ENCODE measurements at places on chromosomes 13 and 19.

DNA sequence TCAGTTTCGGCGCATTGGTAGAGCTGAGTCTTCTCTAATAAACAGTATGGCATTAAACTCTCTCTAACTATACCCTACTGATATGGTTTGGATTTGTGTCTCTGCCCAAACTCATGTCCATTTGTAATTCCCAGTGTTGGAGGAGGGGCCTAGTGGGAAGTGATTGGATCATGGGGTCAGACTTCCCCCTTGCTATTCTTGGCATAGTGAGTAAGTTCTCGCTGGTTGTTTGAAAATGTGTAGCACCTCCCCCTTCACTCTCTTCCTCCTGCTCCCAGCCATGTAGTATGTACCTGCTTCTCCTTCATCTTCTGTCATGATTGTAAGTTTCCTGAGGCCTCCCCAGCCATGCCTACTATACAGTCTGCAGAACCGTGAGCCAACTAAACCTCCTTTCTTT lies 682.7 kb upstream of the ARGLU1 start:
- DNase-seq, result no peak

DNA sequence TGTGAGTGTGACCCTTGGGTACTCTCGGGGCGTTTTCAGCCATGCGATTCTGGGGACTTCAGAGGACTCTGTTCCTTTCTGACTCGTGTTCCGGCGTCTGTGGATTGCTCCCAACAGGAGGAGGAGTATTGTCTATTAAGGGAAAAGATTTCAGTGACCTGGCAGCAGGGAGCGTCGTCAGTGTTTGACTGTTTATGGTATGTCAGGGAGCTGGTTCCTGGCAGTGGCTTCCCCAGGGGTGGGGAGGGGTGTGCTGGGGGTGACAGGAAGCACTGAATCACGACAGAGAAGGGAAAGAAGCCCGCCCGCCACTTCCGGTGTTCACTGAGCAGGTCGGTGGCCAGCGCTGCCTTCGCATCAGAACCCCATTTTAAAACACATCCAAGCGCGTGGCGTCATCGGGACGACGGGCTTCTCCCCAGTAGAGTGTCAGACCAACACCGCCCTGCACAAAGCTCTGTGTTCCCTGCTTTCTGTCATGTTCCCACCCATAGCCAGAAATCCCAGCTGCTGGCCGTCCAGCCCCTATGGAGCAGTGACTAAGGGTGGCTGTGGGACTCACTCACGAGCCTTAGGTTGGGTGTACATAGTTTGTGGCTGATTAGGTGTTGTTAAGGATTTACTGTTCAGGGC lies 33.8 kb downstream of the COL4A2 start:
- DNase-seq, result no peak

DNA sequence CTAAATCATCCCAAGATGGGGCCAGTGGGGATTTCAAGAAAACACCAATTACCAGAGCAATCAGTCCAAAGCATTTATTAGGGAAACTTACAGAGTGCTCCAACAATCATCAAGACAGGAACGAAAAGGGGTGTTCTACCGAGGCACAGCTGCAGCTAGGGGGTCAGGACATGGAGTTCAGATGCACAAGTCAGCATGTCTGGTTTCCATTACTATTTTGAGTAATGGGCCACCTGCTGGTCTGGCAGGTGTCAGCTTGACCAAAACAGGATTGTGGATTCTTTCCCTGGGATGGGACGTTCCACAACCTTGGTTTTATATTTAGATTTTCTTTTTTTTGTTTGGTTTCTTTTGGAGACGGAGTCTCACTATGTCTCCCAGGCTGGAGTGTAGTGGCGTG lies 3.9 kb upstream of the UBL5 start:
- no peak for DNase-seq

GRCh38 chr13:83450591-83450990 lies 431.7 kb downstream of the SLITRK1 start:
- no peak for DNase-seq

DNA sequence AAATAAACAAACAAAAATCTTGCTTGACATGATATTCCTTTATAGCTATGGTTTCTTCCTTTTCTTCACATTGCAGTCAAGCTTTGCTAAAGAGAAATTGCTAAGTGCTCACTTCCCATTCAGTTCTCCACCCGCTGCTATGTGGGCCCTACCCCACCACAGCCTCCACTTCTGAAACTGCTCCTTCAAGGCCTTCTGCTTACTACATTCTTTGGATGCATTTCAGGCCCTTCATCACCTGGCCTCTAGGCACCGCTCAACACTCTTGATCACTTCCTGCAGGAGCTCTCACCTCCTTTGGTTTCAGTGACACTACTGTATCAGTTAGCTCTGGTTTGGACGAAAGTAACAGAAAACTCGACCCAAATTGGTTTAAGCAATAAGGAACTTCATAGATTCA lies 72.4 kb downstream of the KLF5 start:
- DNase-seq, result no peak

- DNase-seq, result no peak
Measured at GRCh38 chr19:30402436-30403202, 30.4 kb downstream of the ZNF536 start.

- peak; percentile 35 for DNase-seq
Measured at GRCh38 chr19:46076951-46077814, 36.4 kb upstream of the IGFL4 start.

GRCh38 chr13:80196756-80197155 lies 144.2 kb downstream of the SPRY2 start:
- no peak for DNase-seq

DNA sequence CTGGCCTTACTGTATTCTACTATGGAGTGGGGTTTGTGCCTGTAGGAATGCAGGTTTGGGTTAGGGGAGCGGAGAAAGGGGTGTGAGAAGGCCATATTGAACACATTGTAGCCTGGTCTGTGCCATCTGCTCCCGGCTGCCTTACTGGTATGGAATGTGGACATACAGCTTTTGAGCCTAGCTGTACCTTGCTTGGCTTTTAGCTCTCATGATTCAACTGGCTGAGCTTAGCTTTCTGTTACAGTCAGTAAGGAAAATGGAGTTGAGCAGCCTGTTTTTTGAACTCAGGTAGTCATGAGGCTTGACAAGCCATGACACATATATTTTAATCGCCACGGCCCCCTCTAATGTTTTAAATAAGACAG lies 41.6 kb downstream of the ARHGAP35 start:
- DNase-seq, result no peak

GRCh38 chr19:18955042-18955441 lies 14.0 kb upstream of the HOMER3 start:
- DNase-seq, result no peak

GRCh38 chr19:16714702-16715287 lies 4.9 kb upstream of the NWD1 start:
- no peak for DNase-seq

DNA sequence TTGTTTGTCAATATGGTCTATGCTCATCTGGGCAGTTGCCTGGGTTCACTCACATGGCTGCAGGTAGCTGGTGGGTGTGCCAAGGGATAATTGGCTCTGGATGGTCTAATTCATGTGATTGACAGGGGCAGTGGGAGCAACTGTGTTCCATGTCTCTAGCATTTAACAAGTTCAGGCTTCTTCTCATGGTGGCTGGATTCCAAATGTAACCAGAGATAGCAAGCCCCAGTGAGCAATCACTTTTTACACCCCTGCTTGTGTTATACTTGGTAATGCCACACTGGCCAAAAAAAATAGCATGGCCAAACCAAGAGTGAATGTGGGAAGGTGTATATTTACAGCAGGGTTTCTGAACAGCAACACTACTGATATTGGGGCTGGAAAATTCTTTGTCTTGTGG lies 89.6 kb upstream of the TNFSF11 start:
- DNase-seq, result no peak

DNA sequence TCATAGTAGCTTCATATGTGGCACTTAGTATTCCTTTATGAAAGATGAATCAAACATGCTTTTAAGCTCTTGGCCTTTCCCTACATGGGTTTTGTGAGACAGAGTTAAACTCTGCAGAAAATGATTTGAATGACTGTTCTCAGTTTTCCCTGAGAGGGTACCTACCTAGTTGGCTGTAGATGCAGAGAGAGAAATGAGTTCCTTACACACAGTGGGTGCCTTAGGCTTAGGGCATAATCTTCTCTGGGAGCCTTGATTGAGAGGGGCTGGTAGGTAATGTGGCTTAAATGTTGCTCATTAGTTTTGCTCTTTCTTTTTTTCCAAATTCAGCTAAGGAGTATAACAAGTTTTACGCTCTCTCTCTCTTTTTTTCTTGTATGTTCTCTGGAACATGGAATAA lies 3.0 kb downstream of the URI1 start:
- DNase-seq, result no peak

DNA sequence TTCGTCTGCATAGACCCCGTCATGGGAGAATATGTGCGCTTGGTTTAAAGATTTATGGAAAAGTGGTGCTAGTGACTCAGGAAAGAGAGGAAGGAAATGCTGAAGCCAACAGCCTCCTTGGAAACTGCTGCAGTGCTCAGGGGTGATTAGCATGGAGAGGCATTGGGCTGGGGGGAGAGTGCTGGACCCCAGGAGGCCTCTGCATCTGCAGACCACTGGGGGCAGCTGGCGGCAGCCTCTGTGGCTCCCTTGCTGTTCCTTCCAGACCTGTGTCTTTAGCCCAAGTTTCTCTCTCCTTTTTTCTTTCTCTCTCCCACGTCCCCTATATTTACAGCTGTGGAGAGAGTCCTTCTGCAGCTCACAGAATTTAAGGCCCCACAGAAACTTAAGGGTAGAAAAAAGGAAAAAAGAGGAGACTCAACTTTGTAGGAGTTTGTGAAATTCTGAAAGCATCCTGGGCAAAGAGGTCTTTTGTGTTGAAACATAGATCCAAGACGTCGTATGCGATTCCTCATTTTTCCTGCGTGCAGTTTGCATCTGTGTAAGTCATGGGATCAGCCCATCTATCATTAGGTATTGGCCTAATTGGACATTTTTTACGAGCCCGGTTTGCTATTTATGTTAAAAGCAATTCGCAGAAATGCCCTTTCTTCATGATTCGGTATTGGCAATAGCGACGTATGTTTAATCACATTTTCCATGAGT lies 116.2 kb upstream of the ZNF536 start:
- no peak for DNase-seq

DNA sequence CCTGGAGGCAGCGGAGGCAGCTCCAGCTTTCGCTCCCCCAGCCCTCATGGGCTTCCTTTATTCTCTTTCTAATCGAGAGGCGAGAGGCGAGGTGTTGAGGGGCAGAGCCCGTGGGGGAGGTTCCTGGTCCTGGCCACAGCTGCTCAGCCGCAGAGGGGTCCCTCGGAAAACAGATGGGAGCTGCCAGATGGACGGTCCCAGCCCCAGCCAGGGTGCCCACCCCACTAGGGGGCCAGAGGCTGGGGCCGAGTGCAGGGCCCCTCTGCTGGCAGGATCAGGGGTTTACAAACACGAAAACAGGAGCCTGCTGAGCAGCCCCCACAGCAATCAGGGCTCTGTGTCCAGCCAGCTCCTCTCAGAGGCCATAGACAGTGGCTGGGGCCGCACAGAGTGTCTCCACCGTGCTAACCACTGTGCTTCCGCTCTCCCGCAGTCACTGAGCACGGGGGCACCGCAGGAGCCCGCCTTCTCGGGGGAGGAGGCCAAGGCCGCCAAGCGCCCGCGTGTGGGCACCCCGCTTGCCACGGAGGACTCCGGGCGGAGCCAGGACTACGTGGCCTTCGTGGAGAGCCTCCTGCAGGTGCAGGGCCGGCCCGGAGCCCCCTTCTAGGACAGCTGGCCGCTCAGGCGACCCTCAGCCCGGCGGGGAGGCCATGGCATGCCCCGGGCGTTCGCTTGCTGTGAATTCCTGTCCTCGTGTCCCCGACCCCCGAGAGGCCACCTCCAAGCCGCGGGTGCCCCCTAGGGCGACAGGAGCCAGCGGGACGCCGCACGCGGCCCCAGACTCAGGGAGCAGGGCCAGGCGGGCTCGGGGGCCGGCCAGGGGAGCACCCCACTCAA lies 182.2 kb downstream of the KDM4B start:
- peak; percentile 52 for DNase-seq

DNA sequence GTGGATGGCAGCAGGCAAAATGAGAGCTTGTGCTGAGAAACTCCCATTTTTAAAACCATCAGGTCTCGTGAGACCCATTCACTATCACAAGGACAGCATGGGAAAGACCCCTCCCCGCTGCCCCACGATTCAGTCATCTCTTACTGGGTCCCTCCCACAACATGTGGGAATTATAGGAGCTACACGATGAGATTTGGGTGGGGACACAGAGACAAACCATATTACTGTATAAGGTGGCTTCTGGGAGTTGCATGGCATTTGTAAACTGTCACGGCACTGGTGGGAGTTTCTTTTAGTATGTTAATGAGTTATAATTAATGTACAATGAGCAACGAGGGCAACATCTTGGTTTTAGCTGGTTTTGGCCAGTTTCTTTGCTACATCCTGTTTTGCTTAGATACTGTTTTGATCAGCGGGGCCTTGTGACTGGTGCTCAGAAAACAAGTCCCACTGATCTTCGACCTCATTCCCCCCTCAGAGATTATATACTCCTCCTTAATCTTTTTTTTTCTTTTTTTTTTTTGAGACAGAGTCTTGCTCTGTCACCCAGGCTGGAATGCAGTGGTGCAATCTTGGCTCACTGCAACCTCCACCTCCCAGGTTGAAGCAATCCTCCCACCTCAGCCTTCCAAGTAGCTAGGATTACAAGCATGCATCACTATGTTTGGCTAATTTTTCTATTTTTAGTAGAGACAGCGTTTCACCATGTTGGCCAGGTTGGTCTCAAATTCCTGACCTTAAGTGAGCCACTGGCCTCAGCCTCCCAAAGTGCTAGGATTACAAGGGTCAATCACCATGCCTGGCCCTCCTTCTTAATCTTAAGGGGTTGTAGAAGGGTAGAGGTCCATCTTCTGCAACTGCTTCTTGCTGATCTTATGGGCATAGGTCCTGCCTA lies 21.3 kb upstream of the ZNF599 start:
- DNase-seq, result no peak

DNA sequence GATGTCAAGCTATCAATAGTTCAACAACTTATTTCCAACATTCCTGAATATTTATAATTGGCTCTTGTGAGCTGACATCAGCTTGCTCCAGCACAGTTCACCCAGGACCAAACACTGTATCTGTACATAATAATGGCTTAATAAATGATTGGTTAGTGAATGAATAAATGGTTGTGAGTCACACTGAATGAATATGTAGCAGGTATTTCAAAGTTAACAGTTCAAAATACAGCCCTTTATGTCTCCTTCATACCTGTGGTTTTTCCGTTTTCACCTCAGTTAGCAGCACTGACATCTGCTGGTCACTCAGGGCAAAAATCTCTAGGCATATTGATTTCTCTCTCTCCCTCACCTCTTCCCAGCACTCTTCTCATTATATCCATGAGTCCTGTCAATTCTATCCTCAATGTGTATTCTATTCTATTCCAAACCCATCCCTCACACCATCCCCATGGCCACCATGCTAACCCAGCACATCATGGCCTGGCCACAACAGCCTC lies 76.3 kb downstream of the PEG3 start:
- no peak for DNase-seq

DNA sequence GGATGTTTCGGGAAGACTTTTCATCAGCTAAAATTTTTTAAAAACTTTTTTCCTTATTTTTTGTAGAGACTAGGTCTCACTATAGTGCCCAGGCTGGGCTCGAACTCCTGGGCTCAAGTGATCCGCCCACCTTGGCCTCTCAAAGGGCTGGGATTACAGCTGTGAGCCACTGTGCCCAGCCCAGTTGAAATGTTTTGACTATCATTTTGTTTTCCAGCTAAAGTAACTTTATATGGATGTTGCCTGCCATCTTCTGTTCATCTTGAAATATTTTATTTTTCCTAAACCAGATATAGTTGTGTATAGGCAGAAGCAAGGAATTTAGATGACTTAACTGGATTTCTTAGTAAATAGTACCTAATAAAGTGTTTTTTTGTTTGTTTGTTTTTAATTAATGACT lies 7.0 kb downstream of the CAB39L start:
- DNase-seq, result no peak
